T-cell (primary cell): ENCODE measurements at places on chromosomes 5 and 9. TPM values are rescaled to one million over a fixed set of nuclear protein-coding genes. Genes with fewer than 3 reads are reported as not detected.

Gene SERF1A
- total RNA-seq: 3.7 TPM

Gene STK32A
- not detected for total RNA-seq

Gene GPR151
- not detected for total RNA-seq

Gene NMUR2
- not detected for total RNA-seq

Gene TEX48
- 0.51 TPM for total RNA-seq

Gene CATSPER3
- 1.1 TPM for total RNA-seq

Gene NUTM2G
- total RNA-seq: not detected

Gene PNPLA7
- total RNA-seq: 15.6 TPM

Gene TAS2R1
- total RNA-seq: not detected

Gene GRIN3A
- total RNA-seq: 0.08 TPM

Gene PCDHA12
- not detected for total RNA-seq

Gene FCN1
- total RNA-seq: 0.51 TPM

Gene C7
- 3.4 TPM for total RNA-seq

Gene CCL28
- 15.8 TPM for total RNA-seq

Gene PTGES2
- total RNA-seq: 91.7 TPM

Gene NAIF1
- total RNA-seq: 14.9 TPM

Gene PFN3
- total RNA-seq: not detected

Gene MCTP1
- 2.3 TPM for total RNA-seq

Gene DIPK1B
- 0.77 TPM for total RNA-seq

Gene GMCL2
- not detected for total RNA-seq

Gene IL13
- 0.30 TPM for total RNA-seq

Gene PCDHGA2
- total RNA-seq: not detected
